ENCODE measurements at places on chromosomes 11 and 22.

DNA sequence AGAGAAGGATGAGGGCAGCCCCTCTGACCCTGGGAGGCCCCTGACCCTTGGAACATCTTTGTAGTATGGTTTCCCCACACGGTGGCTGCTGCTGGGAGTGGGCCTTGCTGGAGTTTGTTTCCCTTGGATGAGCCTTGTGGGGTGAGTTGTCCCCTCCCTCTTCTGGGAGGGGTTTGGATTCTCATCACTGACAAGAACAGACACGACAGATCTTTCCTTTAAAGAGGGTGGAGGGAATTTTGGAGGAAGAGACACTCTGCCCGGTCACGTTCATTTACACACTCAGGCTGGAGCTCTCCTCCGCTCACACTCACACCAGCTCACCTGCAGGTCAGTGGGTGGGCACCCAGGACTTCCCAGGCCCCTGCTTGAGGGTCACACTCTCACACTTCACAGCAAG is 31.7 kb downstream of the POU2F3 start:
- DNase-seq = no peak

GRCh38 chr11:8959546-8960166 is 4.6 kb downstream of the TMEM9B start:
- DNase-seq = no peak

DNA sequence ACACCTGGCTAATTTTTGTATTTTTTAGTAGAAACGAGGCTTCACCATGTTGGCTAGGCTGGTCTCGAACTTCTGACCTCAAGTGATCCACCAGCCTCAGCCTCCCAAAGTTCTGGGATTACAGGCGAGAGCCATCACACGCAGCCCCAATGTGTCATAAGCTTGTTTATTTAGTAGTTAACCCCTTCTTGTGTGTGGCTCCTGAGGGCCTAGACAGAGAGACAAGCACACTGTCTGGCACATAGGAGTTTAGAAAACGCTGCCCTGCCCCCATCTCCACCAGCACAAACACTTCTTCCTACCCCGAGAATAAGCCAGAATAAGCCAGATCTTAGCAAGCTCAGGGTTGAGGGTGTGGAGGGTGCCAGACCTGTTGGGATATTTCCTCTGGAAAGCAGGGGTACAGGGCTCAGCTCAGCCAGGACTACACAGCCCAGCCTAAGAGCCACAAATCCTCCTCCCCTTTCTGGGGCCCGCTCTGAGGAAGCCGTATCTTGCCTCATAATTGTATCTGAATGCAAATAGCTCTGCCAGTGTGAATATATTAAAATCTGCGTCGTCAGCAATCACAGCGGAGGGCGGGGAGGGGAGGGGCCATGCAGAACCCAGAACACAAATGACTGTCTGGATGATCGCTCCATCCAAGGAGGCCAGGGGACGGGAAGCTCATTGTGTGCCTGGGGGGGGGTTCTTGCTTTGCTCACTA is 247.3 kb downstream of the MN1 start:
- DNase-seq = no peak

DNA sequence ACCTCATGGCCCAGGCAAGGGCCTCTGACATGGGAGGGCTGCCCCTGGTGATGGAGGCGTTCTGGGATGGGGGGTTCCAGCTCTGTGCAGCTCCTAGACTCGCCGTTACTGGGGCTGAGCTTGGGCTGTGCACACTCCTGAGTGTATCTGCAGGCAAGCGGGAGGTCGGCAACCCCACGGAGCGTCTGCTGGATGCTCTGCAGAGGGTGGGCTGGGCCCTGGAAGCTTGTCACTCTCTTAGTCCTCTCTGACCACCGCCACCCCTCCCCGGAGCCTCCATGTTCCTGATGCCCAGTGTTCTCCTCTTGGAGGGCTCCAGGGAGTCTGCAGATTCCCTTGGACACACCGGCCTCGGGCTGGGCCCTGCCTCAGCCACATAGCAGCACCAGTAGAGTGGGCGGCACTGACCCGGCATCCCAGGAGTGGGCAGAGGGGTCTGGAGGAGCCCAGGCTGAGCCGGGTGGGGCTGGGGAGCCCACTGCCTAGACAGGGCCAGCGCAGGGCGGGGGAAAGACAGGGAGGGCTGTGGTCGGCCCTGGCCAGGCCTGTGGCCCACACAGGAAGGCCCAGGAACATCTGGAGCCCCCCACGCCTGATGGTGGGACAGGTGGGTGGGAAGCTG is 20.6 kb upstream of the MUC5B start:
- no peak for DNase-seq

DNA sequence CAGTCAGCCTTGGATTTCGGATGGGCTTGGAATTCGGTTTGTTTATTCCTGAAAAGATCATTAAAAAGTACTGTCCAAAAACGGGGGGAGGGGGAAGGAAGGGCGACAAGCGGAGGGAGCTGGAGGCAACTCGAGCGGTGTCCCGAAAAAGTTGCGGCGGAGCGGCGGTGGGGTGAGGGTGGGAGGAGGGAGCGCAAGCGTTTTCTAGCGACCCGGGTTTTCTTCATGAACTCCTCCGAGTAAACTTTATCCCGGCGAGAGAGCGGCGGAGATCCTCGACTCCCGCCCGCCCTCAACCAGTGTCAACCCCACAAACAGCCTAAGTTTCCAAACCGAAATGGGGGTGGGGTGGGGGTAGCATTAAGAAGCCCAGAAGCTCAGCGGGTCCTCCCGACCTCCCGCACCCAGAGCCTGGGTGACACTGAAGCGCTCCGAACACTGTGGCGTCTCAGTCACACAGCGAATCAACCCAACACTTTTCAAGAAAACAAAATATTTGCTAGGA is 133.0 kb upstream of the C11orf58 start:
- DNase-seq = no peak

GRCh38 chr11:24171869-24172268 is 325.0 kb upstream of the LUZP2 start:
- no peak for DNase-seq

DNA sequence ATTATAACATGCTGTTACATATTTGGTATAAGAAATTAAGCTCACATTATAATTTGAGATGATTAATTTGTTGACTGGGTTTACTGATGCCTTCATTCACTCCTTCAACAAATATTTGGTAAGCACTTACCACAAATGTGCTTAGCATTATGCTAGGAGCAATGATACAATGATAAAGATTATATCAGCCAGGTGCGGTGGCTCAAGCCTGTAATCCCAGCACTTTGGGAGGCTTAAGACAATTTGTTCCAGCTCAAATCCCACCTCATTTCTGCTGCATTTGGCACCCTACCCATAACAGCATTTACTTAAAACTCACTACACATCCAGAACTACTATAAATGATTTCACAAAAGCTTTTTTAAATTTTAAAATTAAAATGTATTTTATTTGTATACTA is 1263.6 kb upstream of the RAG2 start:
- no peak for DNase-seq

- no peak for DNase-seq
Observed at GRCh38 chr11:104531075-104531474, 367.1 kb upstream of the PDGFD start.

- DNase-seq = no peak
Observed at GRCh38 chr11:93468290-93468689, 74.9 kb downstream of the SMCO4 start.

DNA sequence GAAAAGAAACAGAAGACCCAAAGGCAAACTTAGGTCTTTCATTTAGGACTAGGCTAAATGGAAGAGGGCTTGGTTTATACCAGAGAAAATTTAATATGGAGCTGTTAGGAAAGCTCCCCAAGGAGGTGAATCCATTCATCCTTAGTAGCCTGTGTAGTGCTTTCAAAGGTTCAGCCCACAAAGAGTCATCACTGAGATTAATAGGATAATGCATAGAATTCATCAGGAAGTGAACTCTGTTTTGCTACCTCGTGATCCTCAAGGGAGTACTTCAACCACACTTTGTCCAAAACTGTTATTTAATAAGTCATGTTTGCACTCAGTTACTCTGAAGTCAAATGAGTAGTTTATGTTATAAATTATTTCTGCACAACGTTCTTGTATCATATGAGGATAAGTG is 43.3 kb upstream of the MMP7 start:
- no peak for DNase-seq

DNA sequence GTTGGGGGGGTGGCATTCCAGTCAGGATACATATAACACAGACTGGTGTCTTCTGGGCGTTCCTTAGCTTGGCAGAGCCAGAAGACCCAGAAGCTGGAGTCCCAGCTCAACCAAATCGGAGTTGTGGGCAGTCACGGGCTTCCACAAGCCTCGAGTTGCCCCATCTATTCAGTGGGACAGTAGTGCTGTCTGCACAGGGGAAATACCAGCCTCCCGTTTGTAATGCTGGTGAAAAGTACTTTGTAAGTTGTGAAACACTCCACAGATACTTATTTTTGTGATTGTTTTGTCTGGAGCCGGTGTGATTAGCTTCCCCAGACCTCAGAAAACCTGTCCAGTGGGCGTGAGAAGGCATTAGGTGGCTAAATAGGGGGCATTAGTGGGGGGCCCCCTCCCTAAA is 13.6 kb downstream of the DGKZ start:
- no peak for DNase-seq

DNA sequence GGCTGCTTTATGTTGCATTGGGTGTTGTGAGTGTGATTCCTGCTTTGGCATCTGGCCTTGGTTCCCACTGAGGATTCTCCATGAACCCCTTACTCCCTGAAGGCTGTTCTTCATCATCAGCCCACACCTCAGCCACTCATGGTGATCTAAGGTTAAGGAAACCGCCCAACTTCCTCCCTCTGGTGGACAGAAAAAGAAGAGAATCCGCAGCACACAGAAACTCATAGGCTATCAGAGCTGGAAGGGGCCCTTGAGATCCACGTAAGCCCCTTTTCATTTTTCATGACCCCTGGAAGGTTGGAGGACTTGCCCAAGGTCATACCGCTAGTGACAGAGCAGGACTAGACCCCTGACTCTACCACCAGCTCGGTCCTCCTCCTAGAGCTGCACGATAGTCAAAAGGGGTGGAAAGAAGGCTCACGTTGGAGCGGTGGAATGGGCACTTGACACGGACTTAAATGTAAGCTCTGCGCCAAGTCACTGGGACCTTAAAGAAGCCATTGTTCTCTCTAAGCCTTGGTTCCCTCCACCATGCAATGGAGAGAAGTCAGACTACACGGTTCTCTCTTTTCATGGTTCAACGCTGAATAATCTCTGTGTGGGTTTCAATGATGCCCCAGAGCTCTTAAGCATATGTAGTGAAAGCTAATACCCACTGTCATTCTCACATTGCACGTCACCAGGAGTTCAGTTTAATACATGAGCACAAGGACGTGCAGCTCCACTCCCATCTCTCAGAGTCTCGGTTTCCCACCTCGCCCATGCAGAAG is 83.6 kb upstream of the CRTAM start:
- no peak for DNase-seq

- DNase-seq = no peak
Observed at GRCh38 chr11:121241343-121242211, 51.0 kb upstream of the SC5D start.

GRCh38 chr22:40237241-40237640 is 59.5 kb downstream of the TNRC6B start:
- no peak for DNase-seq

GRCh38 chr11:12116425-12117032 is 6.1 kb downstream of the MICAL2 start:
- no peak for DNase-seq

GRCh38 chr11:24515632-24516031 is 18.8 kb downstream of the LUZP2 start:
- no peak for DNase-seq

GRCh38 chr11:65917077-65917433 is 1.8 kb downstream of the C11orf68 start:
- DNase-seq = no peak

DNA sequence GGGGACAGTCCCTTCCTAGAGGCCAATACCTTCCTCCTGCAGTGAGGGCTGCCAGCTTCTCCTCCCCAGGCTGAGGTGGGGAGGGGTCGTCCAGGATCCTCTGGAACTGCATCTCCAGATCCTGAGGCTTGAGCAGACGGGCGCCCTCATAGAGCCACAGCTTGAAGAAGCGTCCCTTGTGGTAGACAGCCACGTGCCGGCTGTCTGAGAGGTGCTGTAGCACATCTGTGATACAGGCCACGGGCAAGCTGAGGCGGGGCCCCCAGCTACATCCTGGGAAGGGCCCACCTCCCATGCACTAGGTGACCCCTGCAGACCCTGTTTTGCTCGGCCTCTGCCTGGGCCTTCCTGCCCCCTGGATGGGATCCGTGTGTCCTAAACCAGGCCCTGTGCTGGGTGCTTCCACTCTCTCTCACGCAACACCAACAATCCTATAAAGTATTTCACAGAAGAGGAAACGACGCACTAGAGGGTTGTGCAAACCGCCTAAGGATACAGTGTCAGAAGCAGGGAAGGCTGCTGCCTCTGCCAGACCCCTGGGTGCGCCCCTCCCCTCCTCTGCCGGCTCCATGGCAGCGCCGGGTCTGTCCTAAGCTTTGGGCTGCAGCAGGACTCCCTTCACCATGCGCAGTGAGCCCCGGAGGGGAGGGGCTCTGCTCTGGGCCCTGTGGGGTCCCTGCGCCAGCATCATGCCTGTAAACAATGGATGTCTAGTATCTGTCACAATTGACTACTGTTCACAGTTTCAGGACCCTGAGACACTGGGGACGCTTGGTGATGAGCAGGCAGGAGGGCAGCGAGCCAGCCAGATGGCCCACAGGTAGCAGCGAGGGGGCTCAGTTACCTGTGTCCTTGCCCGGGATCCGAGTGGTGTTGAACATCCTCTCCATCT is 4.5 kb downstream of the CPT1B start:
- no peak for DNase-seq

GRCh38 chr11:128827191-128827893 is 39.8 kb downstream of the KCNJ1 start:
- DNase-seq = no peak

- no peak for DNase-seq
Observed at GRCh38 chr11:25970726-25971508, 361.0 kb upstream of the ANO3 start.

DNA sequence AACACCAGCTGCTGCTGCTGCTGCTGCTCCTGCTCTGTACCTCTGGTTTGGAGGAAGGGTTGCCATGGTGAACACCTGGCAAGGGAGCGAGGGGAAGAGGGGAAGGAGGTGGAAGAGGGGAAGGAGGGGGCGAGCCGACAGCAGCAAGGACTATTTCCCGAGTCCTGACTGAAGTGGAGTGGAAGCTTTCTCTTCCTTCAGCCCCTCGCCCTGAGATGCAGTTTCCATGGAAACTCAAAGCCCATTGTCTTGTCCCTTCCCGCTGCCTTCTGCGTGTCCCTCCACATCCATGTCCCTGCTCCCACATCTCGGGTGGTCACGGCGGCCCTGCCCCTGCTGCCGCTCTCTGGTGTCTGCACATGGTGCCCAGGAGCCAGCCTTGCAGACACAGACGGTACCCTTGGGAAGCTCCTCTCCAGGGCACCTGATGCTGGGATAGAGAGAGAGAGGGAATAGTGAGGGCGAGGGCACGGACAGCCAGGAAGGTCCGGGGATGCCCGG is 28.6 kb downstream of the FAM83F start:
- DNase-seq = no peak

DNA sequence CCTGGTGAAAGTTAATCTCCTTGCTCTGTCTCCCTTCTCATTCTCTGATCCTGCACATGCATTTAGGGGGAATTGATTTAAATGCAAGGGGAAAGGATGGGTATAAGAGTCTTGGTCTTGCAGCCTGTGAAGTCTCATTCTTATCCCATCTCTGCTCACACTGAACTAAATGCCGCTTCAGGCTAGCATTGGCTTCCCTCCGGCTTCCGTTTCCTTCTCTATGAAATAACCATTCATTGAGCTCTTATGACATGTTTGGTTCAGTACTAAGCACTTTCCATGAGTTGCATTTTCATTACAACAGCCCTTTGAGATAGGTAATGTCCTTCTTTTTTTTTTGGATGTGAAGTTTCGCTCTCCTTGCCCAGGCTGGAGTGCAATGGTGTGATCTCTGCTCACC is 5.6 kb downstream of the ZBTB16 start:
- no peak for DNase-seq

All from stimulated activated CD4-positive, alpha-beta T cell treated with anti-CD3 and anti-CD28 coated beads, TNF-alpha, amount 100 ng/mL, for 48 hours (primary cell).